ENCODE measurements at places on chromosomes 2 and 18. TPM values are rescaled to one million over a fixed set of nuclear protein-coding genes. Genes with fewer than 3 reads are reported as not detected.

The AP1S3 gene
- 0.19 TPM for total RNA-seq

The ALK gene
- not detected for total RNA-seq

GRCh38 chr18:50034029-50034428 is 160.9 kb downstream of the MYO5B start:
- no peak for DNase-seq

- DNase-seq = no peak
Measured at GRCh38 chr18:3845161-3845560, 395.2 kb downstream of the TGIF1 start.
